ENCODE measurements at places on chromosomes 12 and 14. TPM values are rescaled to one million over a fixed set of nuclear protein-coding genes. Genes with fewer than 3 reads are reported as not detected.

DNA sequence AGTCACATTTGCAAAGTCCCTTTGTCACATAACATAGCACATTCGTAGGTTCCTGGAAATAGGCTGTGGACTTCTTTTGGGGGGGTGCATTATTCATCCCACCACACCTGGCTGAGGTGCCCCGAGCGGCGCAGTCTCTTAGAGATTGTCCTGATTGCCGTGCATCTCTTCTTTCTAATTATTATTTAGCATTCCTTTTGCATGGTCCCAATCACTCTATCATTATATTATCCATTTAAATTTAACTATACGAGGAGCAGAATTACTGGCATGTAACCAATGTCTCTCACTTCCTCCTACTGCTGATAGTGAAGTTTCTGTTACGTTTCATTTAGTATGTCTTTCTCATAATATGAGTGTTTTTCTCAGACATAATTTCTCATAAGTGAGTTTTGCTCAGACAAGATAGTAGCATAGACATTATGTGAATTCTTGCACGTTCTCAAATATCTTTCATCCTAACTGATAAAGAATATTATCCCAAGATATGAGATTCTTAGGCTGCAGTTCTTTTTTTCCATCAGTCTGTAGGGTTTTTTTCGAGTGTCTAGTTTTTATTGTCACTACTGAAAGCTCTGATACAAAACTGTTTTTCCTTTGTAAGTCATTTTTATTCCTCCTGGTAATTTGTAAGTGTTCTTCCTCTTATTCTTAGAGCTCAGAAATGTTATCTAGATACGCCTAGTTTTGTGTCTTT, 444.3 kb downstream of the NELL2 start:
- DNase-seq, result no peak
- H3K4me3 ChIP-seq, result no peak overlapping the region
- H3K27ac ChIP-seq, result no peak overlapping the region

GRCh38 chr12:92602930-92603623, 99.7 kb upstream of the PLEKHG7 start:
- no peaks in the 10 kb centered on the region for H3K36me3 ChIP-seq
- H3K27ac ChIP-seq, result peak overlapping the region; percentile 14
- H3K27me3 ChIP-seq, result no peaks in the 10 kb centered on the region
- H3K4me1 ChIP-seq, result peaks cover 3% of the 10 kb centered on the region

GRCh38 chr12:123645380-123645779, 11.8 kb downstream of the GTF2H3 start:
- H3K4me1 ChIP-seq, result no peaks in the 10 kb centered on the region
- no peak overlapping the region for H3K4me3 ChIP-seq
- DNase-seq, result no peak
- H3K27me3 ChIP-seq, result no peaks in the 10 kb centered on the region
- H3K27ac ChIP-seq, result no peak overlapping the region
- peaks cover 8% of the 10 kb centered on the region for H3K36me3 ChIP-seq

GRCh38 chr12:107984973-107985372, 144.1 kb upstream of the WSCD2 start:
- no peaks in the 10 kb centered on the region for H3K36me3 ChIP-seq
- no peaks in the 10 kb centered on the region for H3K4me1 ChIP-seq
- H3K27ac ChIP-seq, result no peak overlapping the region
- no peak overlapping the region for H3K4me3 ChIP-seq
- no peak for DNase-seq

DNA sequence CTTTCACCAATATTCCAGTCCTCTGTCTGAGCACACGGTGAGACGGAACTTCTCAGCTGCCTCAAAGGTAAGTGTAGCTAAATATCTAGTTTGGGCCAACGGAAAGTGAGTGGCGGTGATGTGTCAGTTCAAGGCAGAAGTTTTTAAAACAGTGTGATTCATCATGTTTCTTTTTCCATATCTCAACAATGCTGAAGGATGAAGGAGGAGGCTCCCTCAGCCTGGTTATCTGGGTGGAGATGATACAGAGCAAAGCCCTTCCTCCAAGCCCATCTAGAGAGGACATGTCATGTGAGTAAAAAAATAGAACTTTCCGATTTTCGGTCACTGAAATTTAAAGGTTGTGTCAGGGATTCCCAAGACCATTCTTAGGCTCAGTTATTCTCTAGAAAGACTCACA, 13.1 kb upstream of the ANP32D start:
- H3K27me3 ChIP-seq, result peaks cover 3% of the 10 kb centered on the region
- H3K27ac ChIP-seq, result no peak overlapping the region
- no peaks in the 10 kb centered on the region for H3K4me1 ChIP-seq
- no peak overlapping the region for H3K4me3 ChIP-seq
- no peaks in the 10 kb centered on the region for H3K36me3 ChIP-seq

GRCh38 chr12:5522432-5523335, 90.8 kb downstream of the NTF3 start:
- no peak overlapping the region for H3K27ac ChIP-seq
- H3K36me3 ChIP-seq, result no peaks in the 10 kb centered on the region
- no peaks in the 10 kb centered on the region for H3K27me3 ChIP-seq
- H3K4me1 ChIP-seq, result no peaks in the 10 kb centered on the region

- peaks cover under 1% of the 10 kb centered on the region for H3K4me1 ChIP-seq
- H3K4me3 ChIP-seq, result no peak overlapping the region
- DNase-seq, result no peak
- no peak overlapping the region for H3K27ac ChIP-seq
Measured at GRCh38 chr14:91056361-91056760, 4.1 kb downstream of the RPS6KA5 start.

Gene COX8C
- 0.33 TPM for total RNA-seq

DNA sequence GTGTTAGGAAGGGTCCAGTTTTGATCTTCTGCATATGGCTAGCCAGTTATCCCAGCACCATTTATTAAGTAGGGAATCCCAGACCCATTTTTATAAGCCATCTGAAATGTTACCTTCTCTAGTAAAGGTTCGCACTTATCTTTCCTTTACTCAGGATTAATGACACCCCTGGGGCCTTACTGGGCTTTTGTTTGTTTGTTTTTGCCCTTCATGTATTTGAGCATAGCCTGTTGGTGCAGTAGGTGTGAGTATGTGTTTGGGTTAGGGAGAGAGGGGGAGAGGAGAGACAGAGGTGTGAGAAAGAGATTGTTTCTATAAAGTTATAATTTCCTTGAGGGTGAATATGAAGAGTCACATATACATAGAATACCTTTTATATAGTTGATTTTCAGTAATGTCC, 96.9 kb downstream of the AKAP6 start:
- H3K36me3 ChIP-seq, result no peaks in the 10 kb centered on the region
- no peak for DNase-seq

Gene SERPINA5
- not detected for total RNA-seq

GRCh38 chr12:66048218-66048834, 82.2 kb downstream of the LLPH start:
- H3K36me3 ChIP-seq, result no peaks in the 10 kb centered on the region
- no peak for DNase-seq
- peaks cover 10% of the 10 kb centered on the region for H3K4me1 ChIP-seq
- no peaks in the 10 kb centered on the region for H3K27me3 ChIP-seq
- no peak overlapping the region for H3K4me3 ChIP-seq
- no peak overlapping the region for H3K27ac ChIP-seq

- H3K27me3 ChIP-seq, result no peaks in the 10 kb centered on the region
- no peak overlapping the region for H3K4me3 ChIP-seq
- DNase-seq, result peak; percentile 76
- no peak overlapping the region for H3K27ac ChIP-seq
- H3K4me1 ChIP-seq, result no peaks in the 10 kb centered on the region
Measured at GRCh38 chr14:72948481-72949138, 22.3 kb downstream of the DCAF4 start.

DNA sequence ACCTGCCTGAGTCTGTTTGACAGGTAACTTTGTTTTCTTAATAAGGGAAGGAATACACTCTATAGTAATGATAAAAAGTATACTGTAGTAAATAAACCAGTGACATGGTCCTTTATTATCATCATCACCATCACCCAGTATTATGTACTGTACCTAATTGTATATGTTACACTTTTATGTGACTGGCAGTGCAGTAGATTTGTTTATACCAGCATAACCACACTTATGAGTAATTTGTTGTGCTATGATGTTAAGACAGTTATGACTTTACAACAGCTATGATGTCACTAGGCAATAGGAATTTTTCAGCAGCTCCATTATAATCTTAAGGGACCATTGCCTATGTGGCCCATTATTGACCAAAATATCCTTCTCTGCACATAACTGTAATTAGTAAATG, 155.0 kb downstream of the NUBPL start:
- no peaks in the 10 kb centered on the region for H3K36me3 ChIP-seq
- no peaks in the 10 kb centered on the region for H3K4me1 ChIP-seq
- no peak for DNase-seq
- H3K27ac ChIP-seq, result no peak overlapping the region
- H3K4me3 ChIP-seq, result no peak overlapping the region
- H3K27me3 ChIP-seq, result no peaks in the 10 kb centered on the region

GRCh38 chr12:107122452-107122958, 29.2 kb upstream of the CRY1 start:
- no peaks in the 10 kb centered on the region for H3K27me3 ChIP-seq
- H3K4me1 ChIP-seq, result no peaks in the 10 kb centered on the region
- no peak overlapping the region for H3K27ac ChIP-seq

- no peak for DNase-seq
- H3K4me1 ChIP-seq, result no peaks in the 10 kb centered on the region
- H3K4me3 ChIP-seq, result no peak overlapping the region
- no peaks in the 10 kb centered on the region for H3K36me3 ChIP-seq
Measured at GRCh38 chr12:40832668-40833067, 140.4 kb downstream of the CNTN1 start.

GRCh38 chr12:131167334-131167733, 213.6 kb downstream of the ADGRD1 start:
- no peaks in the 10 kb centered on the region for H3K27me3 ChIP-seq
- no peaks in the 10 kb centered on the region for H3K4me1 ChIP-seq
- no peak for DNase-seq
- H3K4me3 ChIP-seq, result no peak overlapping the region
- H3K27ac ChIP-seq, result no peak overlapping the region

Gene SERPINA12
- not detected for total RNA-seq

- peaks cover 6% of the 10 kb centered on the region for H3K27me3 ChIP-seq
- H3K27ac ChIP-seq, result no peak overlapping the region
- H3K36me3 ChIP-seq, result no peaks in the 10 kb centered on the region
- no peak for DNase-seq
Measured at GRCh38 chr12:31234053-31234840, 91.7 kb downstream of the SINHCAF start.

Gene CYP27B1
- under 0.01 TPM for total RNA-seq

Gene MMP19
- 7.1 TPM for total RNA-seq

DNA sequence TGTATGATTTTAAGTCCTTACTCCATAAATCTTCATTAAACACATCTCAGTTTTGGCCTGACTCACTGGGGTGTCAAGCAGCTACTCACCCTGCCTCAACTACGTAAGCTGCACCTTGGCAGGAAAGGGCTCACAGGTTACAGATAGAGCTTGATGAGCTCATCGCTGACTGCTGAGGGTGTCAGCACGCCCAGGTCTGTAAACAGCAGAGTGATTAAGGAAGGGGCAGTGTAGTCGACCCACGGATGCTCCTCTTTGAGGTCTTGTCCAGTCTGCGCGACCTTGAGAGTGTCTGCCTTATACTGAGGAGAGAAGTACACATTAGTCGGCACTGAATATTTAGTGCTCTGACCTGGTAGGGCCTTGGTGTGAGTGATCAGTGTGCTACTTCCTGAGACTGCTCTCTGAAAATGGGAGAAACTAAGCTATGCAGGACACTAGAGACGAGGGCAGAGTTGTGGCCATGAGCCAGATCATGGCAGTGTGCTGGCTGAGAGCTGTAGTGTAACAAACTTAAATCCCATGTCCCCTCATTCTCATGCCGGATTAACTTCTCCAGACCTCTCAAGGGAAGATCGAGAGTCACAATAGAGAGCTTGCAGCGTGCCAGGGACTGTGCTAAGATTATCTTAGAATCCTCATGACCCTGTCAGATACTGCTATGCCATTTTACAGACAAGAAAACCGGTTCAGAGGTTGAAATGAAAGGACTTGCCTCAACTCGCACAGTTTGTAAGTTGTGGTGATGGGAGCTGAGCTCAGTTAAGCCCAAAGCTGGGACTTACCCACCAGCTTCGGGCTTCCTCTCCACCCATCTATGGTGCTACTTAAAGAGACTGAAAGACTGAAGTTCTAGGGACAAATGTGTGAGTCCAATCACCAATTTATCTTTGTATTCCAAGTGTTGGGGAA, 11.6 kb downstream of the EIF2B1 start:
- DNase-seq, result no peak
- no peak overlapping the region for H3K4me3 ChIP-seq
- no peaks in the 10 kb centered on the region for H3K27me3 ChIP-seq
- no peak overlapping the region for H3K27ac ChIP-seq

Gene CDKN3
- total RNA-seq, result 9.5 TPM

Gene LTB4R
- total RNA-seq, result 1.0 TPM

DNA sequence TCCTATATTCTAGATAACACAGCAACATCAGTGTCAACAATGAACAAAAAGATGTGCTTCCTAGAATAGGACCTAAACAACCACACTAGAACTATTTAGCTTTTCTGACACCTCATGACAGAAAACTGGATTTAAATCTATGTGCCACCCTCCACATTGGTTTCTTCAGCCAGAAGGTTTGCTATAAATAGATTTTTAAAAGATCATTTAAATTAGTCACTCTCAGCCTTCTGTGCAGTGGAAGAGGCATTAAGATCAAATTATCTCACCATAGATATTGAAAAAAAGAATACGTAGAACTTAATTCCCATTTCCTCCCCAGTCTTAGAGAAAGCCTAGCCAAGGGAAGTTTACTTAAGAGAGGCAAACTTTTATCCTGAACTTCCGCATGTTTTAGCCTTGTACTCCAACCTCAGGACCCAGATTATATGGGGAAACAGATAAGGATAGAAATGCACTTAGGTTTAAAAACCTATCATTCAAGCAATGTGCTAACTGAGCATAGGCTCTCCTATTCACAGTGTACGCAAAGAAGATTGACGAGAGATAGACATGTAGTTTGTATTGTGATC, 59.6 kb downstream of the NELL2 start:
- H3K4me3 ChIP-seq, result no peak overlapping the region
- H3K4me1 ChIP-seq, result no peaks in the 10 kb centered on the region
- DNase-seq, result no peak
- H3K27ac ChIP-seq, result no peak overlapping the region
- no peaks in the 10 kb centered on the region for H3K27me3 ChIP-seq

DNA sequence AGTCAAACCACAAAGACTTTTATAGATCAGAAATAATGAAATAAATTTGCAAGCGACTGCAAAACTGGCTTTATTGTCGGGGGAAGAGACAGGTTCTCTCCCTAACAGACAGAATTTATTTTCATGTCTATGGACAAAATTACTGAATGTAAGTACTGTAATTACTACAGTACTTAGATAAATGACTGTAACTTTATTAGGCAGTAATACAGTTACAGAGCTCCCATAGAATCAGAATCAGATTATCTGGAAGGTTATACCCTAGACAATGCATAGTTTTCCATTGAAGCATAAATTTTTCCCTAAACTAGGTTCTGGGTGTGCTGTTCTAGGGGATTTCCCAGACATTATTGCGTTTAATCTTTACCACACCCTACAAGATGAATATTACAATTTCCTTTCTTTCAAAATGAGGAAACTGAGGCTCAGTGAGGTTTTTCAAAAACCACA, 114.2 kb downstream of the C12orf75 start:
- no peak overlapping the region for H3K27ac ChIP-seq
- no peaks in the 10 kb centered on the region for H3K27me3 ChIP-seq
- peak; percentile 61 for DNase-seq
- no peaks in the 10 kb centered on the region for H3K4me1 ChIP-seq
